Stimulated activated CD4-positive, alpha-beta T cell treated with anti-CD3 and anti-CD28 coated beads, Interleukin-2, amount 100 ng/mL, for 24 hours (primary cell): ENCODE measurements at places on chromosomes 16 and 17.
A peak's percentile ranks its signal among the peaks of the same experiment; 100 is the strongest.

- no peak for DNase-seq
Observed at GRCh38 chr17:40922239-40922638, 15.2 kb downstream of the KRT23 start.

DNA sequence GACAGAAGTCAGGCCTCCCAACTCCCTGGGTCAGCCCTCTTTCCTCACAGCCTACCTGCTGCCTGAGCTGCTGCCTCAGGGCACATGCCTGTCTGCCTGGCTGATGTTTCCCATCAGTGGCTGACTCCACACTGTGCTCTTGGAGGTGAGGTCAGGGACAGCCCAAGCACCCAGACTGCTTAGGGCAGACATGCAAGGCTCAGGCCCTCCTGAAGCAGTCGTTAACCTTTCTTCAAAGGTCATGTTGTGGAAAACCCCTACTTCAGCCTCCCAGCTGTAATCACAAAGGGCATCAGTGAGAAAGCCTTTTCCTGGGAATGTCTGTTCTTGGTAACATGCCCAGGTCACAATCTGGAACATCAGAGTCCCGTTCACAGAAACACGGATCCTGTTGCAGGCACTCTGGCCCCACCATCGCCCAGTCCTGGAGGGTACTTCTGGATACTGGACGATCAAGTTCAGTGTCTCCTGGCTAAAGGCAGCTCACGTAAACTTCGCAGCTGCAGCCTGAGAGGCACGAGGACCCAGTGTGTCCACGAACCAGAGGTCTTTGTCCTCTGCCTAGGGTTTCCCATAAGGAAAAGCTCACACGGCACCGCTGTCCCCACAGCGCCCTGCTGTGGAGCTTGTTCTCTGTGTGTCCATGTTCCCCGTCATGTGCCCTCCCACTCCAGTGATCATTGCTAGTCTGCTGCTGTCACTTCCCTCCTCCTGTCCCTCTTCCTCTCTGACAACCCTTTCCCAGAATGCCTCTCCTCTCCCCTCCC is 54.9 kb downstream of the GNAO1 start:
- no peak for DNase-seq

DNA sequence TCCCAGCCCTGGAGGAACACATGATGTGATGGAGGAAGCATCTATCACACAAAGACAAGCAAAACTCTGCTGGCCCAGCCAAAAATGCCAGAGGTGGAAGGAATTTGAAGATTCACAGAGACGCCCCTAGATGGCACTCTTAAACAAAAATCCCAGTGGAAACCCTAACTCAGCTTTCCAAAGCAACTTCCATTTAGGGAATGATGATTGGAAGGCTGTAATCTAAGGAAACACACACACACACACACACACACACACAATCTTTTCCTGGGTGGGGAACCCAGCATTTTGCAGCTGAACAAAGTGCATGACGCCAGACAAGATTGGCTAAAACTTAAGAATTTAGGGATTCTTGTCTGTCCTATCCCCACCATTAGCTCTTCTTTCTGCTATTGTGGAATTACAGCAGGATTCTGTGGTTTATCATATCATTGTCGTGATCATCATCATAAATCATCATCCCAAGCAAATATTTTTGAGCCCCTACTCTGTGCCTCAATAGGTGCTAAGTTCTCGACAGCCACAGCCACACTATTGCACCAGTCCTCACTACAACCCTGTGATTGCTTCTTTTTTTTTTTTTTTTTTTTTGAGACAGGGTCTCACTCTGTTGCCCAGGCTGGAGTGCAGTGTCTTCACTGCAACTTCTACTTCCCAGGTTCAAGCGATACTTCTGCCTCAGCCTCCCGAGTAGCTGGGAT is 1.6 kb upstream of the LDAF1 start:
- DNase-seq, result peak; percentile 12

DNA sequence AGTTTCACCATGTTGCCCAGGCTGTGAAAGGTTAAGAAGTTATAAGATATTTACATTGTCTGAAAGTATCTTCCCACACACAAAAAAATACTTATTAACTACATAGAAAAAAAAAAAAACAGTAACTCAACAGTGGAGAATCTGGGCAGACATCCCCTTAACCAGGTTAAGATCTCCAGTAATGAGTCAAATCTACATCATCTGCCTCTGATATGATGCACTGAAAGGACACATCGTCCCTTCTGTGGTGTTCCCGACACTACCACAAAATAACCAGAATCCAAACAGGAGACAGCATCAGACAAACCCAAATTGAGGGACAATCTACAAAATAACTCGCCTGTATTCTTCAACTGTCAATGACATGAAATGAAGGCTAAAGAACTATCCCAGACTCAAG is 40.0 kb downstream of the CMTM4 start:
- DNase-seq, result no peak

- peak; percentile 79 for DNase-seq
Observed at GRCh38 chr17:31321481-31321880, at the start of gene EVI2A. Gene EVI2A (minus strand): TSS chr17:31321622. CDS start chr17:31319013, 2,609 bp downstream.

DNA sequence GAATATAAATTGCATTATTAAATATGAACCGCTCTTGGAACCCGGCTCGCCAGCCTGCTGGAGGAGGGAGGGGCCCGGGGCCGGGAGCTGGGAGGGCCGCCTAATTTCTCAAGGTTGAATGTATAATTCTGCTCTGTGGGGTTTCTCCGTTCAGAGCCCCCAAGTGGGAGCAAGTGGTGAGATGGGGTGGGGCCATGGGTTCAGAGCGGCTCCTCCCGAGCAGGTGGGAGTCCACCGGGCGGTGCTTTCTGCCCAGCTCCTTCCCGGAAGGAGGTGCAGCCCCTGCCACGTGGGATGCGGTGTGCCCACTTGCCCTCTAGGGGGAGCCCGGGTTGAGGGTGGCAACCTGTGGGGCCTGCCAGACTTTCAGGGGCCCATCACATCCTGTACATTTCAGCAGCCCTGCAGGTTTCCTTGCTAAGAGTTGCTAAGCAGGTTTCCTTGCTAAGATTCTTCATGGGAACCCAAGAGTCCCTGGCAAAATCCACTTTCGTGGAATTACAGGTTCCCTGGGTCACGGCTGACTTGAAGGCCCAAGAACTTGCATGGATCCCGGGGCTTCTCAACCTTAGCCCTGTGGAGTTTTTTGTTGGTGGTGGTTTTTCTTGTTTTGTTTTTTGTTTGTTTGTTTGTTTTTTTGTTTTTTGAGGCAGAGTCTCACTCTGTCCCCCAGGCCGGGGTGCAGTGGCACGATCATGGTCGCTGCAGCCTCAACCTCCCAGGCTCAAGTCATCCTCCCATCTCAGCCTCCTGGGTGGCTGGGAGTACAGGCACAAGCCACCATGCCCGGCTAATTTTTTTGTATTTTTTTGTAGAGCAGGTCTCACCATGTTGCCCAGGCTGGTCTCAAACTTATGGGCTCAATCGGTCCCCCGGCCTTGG is 196.7 kb upstream of the GSE1 start:
- DNase-seq, result peak; percentile 79

DNA sequence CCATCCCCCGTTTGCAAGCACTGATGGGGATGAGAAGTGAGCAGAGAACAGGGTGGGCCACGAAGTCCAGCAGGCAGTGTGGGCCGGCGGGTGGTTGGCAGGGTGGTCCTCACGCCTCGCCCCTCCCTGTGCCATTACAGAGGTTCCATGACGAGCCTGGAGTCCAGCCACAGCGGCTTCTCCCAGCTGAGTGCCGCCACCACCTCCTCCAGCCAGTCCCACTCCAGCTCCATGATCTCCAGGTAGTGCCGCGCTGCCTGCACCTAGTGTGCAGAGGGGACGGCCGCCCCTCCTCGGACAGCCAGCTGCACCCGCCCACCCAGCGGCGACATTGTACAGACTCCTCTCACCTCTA is 73.0 kb downstream of the SEC14L1 start:
- no peak for DNase-seq

- no peak for DNase-seq
Observed at GRCh38 chr16:2189252-2189893, 7.0 kb downstream of the CASKIN1 start.

DNA sequence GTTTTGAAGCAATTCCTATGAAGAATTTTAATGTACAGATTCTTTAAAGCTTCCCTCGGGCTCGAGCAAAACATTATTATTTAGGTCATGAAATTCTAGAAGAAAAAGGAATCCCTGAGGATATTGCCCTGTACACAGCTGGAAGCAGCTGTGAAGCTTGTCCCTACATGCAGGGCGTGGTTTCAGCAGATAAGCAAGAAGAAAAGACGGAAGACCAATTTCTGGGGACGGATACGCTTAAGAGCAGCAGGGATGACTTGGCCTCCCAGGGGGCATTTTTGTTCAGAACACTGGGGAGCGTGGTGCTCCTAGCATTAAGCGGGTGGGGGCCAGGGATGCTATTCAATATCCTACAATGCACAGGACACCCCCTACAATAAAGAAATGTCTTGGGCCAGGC is 34.3 kb downstream of the LITAF start:
- DNase-seq, result no peak

- no peak for DNase-seq
Observed at GRCh38 chr17:50589095-50589705, 28.7 kb downstream of the CACNA1G start.

GRCh38 chr17:76039121-76039520 is 12.0 kb upstream of the EVPL start:
- DNase-seq, result no peak

DNA sequence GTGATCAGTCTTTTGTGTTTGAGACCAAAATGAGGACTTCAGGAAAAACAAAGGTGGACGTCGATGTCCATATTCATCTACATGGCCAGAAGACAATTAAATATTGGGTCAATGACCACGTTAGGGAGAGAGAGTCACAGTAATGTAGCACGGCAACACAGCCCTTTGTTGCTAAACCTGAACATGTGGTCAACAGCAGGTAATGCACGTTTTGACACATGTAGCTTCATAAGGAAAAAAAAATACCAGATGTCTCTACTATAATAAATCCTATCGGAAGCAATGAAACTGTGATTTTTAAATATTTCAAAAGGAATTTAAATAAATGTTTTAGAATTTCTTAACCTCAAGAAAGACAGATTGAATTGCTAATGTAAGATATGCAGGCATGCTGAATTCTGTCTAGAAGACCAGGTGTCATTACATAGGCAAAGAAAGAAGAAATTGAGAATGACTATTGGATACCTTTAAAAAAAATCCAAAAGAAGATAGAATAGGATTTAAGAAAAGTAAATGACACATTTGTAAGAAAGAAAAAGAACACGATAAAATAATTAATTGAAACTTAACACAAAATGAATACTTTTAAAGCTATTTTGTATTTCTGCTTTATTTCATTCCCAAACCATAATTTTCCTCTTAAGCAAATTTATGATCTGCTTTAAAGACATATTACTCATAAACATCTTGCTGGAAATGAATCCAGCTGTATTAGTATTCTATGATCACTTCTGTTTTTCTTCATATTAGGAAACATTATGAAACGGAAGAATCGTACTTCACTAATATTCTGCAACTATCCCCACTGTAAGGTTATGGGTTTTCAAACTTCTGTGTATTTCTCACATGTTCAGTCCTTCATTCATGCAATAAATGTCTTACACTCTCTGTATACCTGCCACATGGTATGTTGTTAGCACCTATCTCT is 30.1 kb downstream of the ABCA8 start:
- no peak for DNase-seq

DNA sequence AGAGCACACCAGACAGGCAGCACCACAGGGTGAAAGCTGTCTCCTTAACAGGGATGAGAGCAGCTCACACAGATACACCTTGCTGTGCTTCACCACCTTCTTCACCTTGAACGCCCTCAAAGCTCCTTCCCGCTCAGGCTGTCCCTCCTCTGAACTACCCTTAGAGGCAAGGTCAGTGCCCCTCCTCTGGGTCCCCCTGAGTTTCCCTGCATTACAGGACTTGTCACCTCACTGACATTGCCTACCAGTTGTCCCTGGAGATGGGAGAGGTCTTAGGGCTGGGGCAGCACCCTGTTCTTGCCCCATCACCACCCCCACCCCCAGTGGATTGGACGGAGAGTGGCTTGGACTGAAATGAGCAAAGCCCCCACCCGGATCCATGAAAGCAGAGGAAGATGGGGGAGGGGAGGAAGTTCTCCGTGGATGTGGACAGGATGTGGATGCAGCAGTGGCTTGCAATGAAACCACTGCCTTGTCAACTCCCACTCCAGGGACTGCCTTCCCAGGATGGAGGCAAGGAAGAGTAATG is 73.2 kb upstream of the CDH5 start:
- no peak for DNase-seq

DNA sequence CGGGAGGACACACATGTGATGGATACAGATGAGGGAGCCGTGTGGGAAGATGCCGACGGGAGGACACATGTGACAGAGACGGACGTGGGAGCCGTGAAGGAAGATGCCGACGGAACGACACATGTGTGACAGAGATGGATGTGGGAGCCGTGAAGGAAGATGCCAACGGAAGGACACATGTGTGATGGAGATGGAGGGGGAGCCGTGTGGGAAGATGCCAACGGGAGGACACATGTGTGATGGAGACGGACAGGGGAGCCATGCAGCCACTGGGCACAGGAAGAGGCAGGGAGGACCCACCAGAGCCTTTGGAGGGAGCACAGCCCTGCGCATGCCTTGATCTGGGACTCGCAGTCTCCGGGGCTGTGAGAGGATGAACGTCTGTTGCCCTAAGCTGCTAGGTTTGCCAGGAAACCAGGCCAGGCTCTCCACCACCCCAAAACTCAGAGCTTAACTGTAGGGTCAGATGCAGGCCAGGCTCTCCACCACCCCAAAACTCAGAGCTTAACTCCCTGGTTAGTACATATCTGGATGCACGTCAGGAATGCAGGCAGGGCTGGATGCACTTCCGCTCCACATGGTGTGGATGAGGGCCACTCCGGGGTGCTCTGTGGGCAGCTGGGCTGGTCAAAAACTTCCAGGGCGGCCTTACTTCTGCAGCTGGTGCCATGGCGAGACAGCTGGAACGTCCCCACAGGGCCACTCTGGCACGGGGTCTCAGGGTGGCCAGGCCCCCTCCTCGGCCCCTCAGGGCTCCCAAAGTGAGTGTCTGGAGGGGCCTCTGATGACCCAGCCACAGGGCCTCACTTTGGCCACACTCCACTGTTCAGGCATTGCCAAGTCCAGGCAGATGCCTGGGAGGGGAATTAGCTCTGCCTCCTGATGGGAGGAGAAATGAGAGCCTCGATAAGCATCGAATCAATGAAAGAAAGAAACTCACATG is 47.7 kb upstream of the ZNF469 start:
- no peak for DNase-seq

- DNase-seq, result no peak
Observed at GRCh38 chr16:13229039-13229438, 327.6 kb downstream of the SHISA9 start.

DNA sequence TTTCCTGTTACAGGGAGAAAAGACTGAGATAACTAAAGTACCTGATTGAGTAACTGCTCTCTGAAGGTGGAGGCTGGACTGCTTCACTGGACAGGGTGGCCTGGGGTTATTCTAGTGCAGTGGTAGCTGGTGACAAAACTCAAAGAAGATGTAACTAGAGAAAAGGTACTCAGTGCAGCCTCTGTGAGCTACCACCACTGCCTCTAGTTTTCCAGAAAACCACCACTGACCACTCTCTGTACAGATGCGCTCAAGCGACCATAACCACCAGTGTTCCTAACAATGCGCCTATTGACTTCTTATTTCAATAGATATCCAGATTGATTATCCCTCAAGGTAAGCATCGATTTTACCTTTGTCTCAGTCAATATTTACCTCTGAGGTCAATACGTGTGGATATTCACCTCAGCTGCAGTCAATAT is 492.2 kb downstream of the WWOX start:
- DNase-seq, result no peak
